ENCODE measurements at places on chromosomes 2 and 18.
A peak's percentile ranks its signal among the peaks of the same experiment; 100 is the strongest.

DNA sequence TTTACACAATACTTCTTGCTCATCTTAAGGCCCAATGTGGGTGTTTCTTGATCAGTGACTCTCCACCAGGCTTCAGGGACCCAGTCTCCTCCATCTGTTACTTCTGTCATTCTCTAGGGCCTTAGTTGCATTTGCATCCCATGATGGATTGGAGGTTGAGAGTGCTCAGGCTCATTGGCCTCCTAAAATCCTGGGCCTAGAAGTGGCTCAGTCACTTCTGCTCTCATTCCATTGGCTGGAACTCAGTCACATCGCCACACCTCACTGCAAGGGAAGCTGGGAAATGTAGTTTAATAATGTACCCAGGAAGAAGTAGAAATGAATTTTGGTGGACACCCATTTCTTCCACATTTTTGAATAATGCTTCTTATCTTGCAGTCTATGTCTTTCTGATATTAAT lies 223.5 kb downstream of the HRH4 start:
- DNase-seq, result no peak

DNA sequence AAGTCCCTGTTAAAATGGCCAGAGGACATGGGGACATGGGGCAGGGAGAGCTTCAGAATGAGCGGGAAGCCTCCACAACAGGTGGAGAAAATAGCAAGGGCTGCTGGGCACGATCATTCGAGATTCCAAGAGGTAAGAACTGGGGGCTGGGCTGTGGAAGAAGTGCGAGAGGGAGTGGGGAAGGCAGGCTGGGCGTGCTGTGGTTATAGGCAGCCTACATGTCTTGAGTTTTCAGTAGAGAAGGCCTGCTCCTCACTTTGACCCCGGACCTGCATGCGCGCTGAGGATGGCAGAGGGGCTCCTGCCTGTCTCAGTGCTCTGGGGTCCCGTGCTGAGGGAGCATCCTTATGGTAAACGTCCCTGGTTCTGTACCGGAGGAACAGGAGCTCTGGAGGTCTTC lies 115.5 kb downstream of the AGAP1 start:
- no peak for DNase-seq

GRCh38 chr2:236972491-236973342 lies 113.0 kb upstream of the COPS8 start:
- no peak for DNase-seq

- no peak for DNase-seq
Measured at GRCh38 chr2:126244937-126245336, 411.0 kb upstream of the GYPC start.

GRCh38 chr2:70922235-70923234 lies 13.2 kb upstream of the ATP6V1B1 start:
- no peak for DNase-seq

- no peak for DNase-seq
Measured at GRCh38 chr2:26165403-26165802, 7.5 kb upstream of the GAREM2 start.

GRCh38 chr2:208531361-208531760 lies 124.8 kb downstream of the PTH2R start:
- DNase-seq, result no peak

GRCh38 chr2:74985978-74986609 lies 27.7 kb downstream of the POLE4 start:
- DNase-seq, result no peak

GRCh38 chr2:71000780-71001591 lies 6.3 kb upstream of the TEX261 start:
- peak; percentile 73 for DNase-seq

DNA sequence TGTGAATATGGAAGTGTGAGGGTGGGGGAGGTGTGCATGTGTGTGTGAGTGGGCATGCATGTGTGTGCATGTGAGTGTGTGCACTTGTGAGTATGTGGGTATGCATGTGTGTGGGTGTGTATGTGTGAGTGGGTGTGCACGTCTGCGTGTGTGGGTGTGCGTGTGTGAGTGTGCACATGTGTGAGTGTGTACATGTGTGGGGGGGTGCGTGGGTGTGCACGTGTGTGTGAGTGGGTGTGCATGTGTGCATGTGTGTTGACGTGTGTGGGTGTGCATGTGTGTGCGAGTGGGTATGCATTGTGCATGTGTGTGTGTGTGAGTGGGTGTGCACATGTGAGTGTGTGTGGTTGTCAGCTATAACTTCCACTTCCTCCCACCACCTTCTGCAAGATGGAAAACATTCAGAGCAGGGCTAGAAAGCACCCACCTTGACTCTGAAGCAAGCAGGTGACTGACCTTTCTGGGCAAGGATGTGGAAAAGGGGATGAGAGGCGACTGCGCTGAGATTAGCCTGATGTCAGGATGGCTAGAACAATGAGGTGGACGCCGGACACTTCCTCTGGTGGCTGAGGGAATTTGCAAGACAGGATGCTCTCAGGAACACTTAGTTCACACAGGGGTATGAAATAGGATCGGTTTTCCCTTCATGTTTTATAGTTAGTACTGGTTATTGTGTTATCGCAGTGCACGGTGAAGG lies 103.6 kb downstream of the ACKR3 start:
- no peak for DNase-seq

- DNase-seq, result no peak
Measured at GRCh38 chr2:237529452-237530402, 36.6 kb upstream of the PRLH start.

DNA sequence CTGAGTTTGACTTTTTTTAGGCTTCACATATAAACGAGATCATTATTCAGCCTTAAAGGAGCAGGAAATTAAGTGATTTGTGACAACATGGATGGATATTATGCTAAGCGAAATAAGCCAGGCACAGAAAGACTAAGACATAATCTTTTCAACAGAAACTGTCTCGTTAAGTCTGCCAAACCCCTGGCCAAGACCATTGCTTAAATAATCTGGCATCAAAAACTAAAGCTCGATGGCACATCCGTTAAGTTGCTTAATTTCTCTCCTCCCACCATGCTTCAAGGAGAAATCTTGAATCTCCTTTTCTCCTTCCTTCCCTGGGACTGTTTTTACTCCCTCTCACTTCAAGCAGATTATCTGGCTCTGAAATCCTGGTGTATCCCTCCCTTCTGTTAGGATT lies 140.3 kb downstream of the GALNT14 start:
- DNase-seq, result no peak

DNA sequence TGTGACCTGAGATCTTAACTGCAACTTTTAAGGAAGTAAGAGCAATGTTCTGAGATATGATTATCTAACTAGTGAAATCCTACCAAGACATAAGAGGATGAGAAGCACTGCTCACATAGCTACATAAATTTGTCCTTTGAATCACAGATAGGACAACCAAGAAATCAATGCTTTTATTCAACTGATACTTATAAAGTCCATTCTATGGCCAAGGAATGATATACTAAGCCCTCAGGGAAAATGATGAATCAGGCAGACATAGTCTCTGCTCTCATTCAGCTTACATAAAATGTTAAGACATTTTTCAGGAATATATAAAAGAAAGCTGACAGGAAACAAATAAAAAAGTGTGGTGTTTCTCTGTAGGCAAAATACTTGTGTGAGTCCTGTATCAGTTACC lies 39.1 kb downstream of the PGAP1 start:
- no peak for DNase-seq

- no peak for DNase-seq
Measured at GRCh38 chr2:65329525-65329924, 101.9 kb downstream of the ACTR2 start.

DNA sequence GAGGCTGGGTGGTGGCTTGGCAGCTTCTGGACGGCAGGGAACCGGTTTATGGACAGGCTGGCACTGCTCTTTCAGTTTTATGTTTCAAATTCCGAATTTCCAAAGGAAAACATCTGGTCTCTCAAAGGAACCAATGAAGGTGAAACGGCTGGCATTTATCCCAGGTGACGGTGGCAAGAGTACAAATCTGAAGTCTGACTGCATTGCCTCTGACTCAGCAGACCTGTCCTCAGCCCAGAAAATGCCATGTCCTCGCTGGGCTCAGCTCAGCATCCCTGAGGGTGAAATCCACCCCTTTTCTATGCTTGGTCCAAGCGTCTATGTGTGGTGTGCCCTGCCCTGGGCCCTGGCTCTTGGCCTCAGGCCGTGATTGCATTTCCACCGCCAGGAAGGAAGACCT lies 38.1 kb downstream of the NAPG start:
- DNase-seq, result no peak

- no peak for DNase-seq
Measured at GRCh38 chr2:172600557-172601008, 44.7 kb downstream of the PDK1 start.

DNA sequence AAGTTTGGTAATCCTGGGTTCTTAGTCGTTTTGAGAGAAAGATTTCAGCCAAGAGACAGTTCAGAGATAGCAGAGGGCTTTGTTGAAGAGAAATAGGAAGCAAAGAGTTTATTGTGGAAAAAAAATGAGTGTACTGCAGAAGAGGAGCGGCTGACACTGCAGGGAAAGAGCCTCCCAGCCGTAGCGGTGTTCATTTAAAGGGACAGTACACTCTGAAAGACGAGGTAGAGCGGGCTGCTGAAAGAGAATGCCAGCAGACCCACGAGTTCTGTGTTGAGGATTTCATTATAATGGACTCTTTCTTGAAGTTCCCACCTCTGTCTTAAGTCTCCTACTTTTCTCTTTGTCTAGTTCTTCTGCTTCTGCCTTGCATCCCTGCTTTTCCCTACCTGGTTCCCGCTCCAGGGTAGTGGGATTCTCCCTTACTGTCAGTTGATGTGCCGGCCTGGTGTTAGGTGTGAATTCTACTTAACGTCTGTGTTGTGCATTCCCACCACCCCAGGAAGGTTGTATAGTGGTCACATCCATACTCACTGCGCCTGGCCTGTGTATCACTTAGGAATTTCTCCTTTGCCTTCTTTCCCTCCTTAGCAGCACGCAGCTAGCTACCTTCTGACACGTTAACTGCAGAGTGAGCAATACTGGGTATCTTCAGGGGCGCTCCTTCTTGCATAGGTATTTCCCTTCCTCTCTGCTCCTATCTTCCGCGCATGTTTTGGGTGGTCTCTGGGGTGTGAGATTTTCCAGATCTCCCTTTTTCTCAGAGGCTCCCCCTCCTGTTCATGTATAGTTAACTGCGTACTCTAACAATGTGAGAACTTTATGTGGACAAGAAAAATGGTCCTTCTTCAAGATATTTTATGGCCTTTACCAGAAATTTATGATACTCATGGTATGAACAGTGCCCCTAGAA lies 164.5 kb downstream of the PTH2R start:
- DNase-seq, result no peak

DNA sequence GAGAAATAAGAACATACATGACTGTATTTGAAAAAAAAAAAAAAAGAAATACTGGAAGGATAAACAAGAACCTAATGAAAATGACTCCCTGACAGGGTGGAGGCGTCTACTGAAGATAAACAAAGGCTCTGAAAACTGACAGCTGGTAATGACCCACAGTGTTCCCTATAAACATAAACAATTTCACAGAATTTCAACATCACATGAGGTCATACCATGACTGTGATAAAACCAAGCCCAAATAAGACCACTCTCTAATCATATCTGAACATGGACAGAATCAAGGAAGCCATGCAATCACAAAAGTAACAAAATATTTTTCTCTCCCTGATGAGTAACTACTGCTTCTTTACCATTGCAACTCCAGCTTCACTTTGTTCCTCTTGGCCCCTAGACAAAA lies 159.3 kb downstream of the FAM124B start:
- no peak for DNase-seq

- no peak for DNase-seq
Measured at GRCh38 chr2:43144263-43144662, 82.1 kb downstream of the ZFP36L2 start.

GRCh38 chr2:237441605-237442274 lies 27.8 kb upstream of the COL6A3 start:
- peak; percentile 48 for DNase-seq

DNA sequence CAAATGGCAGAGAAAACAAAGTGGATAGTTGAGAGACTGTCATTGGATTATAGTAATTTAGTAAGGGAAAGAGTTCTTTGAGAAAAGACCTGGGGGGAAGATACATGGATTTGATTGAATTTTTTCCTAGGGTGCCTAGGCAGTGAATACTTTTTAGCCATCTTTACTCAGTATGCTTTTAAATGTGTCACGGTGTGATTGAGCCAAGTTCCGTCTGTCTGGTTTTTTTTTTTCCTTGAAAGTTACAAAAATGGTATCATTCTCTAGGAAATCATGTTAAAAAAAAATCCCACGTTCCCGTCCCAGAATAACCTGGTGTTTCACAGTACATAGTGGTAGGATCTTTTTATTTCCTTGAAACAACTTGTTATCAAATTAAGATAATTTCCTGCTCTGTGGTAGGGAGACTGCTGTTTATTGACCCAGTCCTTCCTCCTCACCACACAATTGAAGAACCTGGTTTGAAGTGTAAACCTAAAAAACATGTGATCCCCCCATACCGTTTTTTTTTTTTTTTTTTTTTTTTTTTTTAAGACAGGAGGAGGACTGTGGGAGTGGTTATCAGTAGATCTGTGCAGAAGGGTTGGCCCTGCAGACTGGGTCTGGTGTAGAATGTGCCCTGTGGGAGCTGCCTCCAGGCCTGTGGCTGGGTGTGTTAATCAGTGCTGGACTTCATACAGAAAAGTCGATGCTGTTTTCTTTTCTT lies 55.1 kb downstream of the DGKD start:
- no peak for DNase-seq

DNA sequence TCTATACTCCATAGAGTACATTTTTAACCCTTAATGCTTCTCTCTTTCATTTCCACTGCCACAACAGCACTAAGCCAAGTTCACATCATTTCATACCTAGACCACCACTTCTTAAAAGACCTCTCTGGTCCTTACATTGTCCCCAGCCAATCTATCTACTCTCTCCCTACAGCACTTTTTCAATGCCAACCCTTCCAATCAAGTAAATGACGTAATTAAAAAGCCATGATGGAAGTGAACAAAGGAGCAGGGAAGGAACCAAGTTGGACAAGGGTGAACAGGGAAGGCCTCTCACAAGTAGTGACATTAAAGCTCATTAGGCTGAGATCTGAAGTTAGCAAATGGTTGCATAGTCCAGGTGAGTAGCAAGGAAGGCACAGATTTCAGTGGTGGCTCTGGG lies 195.1 kb upstream of the CCDC150 start:
- no peak for DNase-seq

DNA sequence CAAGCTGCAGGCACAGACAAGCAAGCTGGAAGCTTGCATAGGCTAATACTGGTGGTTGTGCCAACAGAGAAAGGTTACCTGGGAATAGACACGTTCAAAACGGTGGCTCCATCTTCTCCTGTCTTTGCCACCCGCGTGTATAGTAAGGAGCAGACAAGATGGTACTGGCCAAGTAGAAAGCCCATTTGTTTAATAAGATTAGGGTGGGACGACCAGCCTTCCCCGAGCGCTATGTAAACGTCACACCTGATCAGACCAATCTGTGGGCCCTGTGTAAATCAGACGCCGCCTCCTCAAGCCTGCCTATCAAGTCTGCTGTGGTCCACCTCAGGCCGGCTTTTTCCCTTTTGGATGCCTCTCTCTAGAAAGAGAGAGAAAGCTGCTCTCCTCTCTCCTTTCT lies 189.2 kb downstream of the LAMA1 start:
- DNase-seq, result no peak

- DNase-seq, result no peak
Measured at GRCh38 chr2:44668336-44668735, 273.2 kb upstream of the SIX3 start.

GRCh38 chr2:5798084-5798483 lies 105.9 kb downstream of the SOX11 start:
- DNase-seq, result no peak

GRCh38 chr2:230225486-230225885 lies at the start of gene SP140:
TSS of gene SP140 (plus strand) at chr2:230225736. CDS start at chr2:230225845, 109 bp downstream.
- DNase-seq, result peak; percentile 77

Measured in stimulated activated naive CD4-positive, alpha-beta T cell treated with Interleukin-2 at 50 U/mL for 16 hours (primary cell).